ENCODE measurements at places on chromosomes 12 and 14.

GRCh38 chr12:110807640-110808039, 39.1 kb upstream of the CCDC63 start:
- no peak for DNase-seq

- DNase-seq: no peak
Observed at GRCh38 chr12:111309584-111309983, 59.3 kb downstream of the PHETA1 start.

DNA sequence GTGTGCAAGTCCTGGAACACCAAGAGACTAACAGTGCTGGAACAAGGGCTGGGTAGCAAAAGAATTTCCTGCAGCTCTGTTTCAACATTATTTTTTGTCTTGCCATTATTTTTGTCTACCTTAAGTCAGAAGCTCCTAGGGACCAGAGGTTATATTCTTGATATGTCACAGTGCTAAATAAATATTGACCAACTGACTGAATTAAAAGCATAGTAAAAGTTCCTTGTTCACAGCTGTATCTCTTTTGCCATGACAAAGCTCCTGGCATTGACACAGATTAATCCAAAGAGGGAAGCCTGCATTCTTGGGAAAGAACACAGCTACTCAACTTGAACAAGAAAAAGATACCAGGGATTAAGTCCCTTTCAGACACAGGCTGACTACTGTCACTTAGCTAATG, 136.5 kb downstream of the SPTSSA start:
- DNase-seq: no peak

DNA sequence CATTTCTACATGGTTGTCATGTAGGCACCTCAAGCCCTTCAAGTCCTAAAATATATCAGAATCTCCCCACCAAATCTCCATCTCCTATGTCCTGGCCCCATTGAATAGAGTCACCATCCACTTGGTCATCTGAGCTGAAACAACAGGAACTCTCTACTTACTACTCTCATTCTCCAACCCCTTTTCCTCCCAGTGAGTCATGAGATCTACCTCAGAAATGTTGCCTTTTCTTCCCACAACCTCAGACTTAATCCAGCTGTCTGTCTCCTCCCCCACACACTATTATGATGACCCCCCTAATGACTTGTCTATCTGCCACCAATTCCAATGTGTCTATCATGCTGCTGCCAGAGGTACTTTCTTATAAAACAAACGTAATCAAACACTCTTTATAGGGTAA, 72.3 kb upstream of the TMEM263 start:
- no peak for DNase-seq

- DNase-seq: peak; percentile 89
Observed at GRCh38 chr12:89339526-89339925, 12.8 kb downstream of the DUSP6 start.

GRCh38 chr14:105043641-105044040, 21.6 kb downstream of the GPR132 start:
- DNase-seq: no peak

DNA sequence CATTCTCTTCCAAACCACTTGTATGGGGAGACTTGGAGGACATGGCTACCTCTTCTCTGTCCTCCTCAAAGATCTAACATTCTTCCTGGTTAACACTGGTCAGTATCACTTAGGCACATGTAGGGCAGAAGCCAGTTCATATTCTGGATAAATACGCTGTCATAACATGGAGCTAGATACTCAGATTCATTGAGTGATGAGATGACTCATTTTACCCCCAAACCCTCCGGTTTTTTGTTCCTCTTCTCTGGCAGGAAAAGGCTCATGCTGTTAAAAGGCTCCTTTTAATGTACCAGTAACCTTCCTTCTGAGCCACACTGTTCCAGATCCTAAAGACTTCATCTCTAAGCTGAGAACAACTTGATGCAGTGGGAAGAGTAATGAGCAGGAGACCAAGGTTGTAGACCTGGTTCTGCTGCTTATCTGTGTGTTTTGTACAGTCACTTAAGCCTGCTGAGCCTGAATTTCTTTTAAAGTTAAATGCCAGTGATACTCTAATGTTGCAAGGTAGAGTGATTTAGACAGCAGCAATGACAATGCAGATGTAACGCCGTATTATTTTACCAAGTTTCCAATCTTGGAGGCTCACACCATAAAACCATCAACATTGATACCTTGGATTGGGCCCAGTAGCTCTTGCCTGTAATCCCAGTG, 57.3 kb upstream of the ELK3 start:
- DNase-seq: no peak

- DNase-seq: no peak
Observed at GRCh38 chr14:100538351-100539002, 48.7 kb downstream of the BEGAIN start.

- DNase-seq: peak; percentile 72
Observed at GRCh38 chr12:59041241-59042121, 121.2 kb upstream of the LRIG3 start.

DNA sequence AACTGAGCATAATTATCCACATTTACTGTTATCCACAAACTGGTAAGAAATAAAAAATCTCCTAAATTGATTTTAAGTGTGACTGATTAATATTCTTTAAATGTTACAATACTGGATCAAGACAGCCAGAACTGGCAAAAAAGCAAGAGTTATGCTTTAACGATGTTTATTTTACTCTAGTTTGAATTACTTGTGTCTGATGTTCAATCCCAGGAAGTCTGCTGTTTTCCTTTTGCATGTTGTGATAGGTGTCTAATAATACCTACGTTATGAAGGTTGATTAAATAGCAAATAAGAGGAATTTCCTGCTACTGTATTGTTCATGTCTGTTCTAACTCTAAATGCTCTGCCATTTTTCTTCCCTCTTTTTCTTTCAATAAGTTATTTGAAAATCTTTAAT, 34.4 kb upstream of the OTOGL start:
- DNase-seq: no peak

GRCh38 chr12:68888243-68888642, 44.7 kb downstream of the CPM start:
- no peak for DNase-seq

DNA sequence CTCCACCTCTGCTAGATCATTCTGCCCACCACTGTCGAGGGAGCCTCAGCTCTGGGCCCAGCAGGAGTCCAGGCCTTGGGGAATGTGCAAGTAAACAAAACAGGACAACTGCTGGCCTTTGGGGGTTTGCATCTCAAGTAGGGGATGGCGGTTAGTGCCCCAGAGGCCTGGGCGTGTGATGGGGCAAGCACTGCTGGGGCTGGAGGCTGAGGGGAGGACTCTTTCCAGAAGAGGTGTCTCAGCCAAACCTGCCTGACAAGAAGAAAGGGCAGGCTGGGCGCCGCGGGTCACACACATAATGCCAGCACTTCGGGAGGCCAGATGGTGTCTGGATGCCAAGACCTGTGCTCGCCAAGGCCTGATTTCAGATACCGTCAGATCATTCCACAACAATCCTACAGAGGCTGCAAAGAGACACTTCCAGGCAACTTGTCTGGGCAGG, 8.6 kb upstream of the ALDH2 start:
- no peak for DNase-seq

DNA sequence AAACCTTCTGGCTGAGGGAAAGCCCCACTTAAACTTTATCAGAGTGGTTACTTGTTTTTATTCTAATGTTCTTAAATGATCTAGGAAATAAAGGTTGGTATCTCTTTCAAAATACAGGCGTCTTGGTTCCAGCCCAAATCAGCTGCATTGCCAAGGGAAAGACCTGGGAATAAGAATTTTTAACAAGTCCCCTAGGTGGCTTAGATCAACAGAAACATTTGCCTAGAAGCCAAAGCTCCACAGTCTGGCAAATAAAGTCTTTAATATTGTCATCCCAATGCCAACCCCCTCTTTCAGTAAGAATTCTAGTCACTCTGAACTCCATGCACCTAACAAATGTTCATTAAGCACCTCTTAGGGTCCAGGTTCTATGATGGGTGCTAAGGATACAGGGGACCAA, 66.8 kb downstream of the ARL6IP4 start:
- no peak for DNase-seq

DNA sequence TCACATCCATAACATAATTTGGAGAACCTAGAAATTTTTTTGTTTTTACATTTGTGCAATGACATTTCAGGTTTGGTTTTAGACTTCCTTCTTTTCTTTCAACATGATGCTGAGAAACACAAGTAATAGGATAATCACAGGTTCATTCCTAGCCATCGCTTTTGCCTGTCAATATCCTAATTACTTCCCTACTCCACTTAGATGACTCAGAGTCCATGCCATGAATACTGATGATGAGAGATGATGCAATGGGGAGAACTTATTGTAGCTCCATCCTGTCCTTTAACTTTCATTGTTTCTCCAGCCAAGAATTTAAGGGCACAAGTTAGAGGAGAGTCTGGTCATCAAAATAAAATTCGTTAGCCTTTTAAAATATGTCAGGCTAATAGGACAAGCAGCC, 101.3 kb downstream of the PTPRO start:
- no peak for DNase-seq

DNA sequence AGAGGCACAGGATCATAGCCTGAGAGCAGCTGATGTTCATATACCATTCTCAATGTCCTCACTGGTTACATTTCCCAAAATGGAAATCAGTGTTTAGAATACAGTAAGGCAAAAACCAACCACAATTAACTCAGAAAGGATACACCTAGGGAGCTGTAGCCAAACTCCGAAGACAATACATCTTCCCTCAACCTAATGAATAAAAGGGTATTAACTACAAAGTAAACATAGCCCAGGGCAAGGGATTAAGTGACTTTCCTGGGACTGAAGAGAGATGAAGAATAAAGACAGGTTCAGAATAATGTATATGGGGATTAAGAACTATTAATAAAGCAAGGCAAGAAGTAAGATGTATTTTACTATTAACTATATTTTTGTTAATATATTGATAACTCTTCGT, 79.5 kb downstream of the RPS29 start:
- DNase-seq: no peak

DNA sequence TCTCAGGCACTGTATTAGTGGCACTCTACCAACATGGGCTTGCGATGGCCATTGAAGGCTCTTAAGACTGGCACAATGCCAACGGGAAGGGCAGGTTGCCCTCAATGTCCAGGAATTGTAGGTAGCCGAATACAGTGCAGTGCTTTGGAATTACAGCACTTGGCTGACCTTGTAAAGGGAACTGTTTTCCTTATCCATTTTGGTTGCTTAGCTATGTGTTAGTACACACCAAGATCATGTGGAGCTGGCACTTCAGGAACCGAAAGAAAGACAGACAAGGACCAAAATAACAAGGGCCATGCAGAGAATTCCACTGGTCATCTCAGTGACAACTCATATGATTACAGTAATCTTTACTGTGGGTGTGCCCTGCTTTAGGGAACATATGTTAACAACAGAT, 72.7 kb downstream of the DYRK2 start:
- DNase-seq: no peak

DNA sequence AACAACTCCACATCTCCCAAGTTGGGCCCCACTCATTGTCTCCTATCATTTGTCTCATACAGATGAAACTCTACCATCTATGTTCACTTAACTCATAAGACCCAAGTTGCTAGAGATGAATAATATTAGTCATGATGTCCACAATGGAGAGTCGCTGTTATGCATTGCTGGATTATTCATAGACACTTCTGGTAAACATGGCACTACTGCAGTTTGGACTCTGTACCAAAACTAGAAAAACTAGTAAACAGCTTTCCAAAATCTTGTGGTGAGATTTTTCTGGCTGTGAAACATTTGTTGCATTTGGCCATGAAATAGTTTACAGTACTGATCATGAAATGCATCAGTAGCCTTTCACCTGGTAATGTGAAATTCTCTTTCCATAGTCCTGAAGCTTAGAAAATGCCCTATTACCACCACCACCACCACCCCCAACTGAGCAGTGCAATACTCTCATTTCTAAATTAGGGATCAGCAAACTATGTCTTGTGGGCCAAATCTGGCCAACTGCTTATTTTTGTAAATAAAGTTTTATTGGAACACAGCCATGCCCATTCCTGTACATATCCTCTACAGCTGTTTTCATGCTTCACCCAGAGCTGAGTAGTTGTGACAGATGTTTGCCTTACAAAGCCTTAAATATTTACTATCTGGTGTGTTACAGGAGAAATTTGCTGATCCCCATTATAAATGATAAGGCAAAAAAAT, 236.5 kb downstream of the DPF3 start:
- no peak for DNase-seq

- no peak for DNase-seq
Observed at GRCh38 chr14:89384023-89384422, 33.0 kb downstream of the FOXN3 start.

DNA sequence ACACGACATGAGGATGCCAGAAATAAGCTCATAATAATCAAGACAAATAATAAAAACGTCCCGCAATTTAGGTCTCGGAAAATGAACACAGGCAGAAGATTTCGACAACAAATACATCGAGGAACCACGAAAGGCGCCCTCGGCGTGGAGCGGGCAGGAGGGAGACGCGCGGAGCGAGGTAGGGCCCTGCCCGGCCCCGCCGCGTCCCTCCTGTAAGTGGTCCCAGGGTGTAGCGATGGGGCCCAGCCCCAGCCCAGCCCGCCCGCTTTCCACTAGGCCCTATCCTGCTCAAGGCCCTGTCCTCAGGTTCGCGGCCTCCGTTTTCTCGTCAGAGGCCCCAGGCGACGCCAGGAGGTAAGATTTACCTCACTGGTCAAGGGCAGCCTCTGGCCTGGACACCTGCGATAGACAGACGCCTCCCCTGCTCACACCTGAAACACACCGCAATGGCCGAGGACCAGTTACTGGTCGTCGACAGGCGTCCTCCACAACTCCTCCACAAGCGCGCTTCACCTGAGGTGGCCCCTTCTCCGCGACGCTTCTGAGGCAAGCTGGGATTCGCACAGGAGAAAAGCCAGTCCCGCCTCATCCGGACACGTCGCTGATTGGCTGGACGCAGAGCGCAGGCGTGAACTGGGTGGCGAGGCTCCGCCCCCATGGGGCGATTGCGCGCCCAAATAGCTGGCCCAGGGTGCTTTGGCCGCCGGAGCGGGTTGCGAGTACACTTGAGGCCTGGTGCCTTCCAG, at the start of gene SYCP3:
SYCP3 (minus strand) TSS at position 543 of the 746 bp plus-strand sequence. CDS start 1,527 bp downstream, outside the sequence.
- DNase-seq: no peak

- DNase-seq: no peak
Observed at GRCh38 chr12:108757856-108758255, 26.5 kb upstream of the CORO1C start.

DNA sequence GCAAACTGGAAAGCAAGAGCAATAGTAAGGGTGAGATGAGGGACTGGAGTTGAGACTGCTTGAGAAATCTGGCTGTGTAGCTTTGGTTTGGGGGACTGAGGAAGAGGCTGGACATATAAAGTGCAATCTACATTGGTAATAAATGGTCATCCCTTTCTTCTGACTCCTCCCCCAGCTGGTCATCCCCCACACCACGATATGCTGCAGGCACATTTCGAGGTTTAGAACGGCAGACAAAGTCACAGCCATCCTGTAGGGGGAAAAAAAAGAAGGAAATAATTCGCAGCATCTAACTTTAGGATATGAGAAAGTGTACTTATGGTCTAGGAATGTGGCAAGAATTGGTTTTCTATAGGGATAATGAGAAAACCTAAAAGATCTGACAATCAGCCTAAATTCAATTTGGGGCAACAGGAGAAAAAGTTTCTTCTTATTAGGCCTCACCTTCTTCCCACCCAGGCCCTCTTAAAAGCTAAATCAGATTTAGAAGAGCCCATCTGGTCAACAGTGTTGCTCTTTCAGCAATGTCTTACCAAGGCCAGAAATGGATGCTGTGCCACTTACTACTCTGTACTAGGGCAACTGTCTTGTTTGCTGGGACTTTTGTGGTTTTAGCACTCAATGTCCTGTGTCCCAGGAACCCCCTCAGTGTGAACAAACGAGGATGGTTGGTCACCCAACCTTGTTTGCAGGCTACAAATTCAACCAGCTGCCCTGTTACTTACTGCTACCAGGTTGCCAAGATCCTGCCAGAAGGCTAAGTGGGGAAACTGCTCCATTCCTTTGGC, 7.6 kb downstream of the M6PR start:
- no peak for DNase-seq

- no peak for DNase-seq
Observed at GRCh38 chr12:69475237-69475975, 5.2 kb downstream of the FRS2 start.
